ENCODE measurements at places on chromosomes 16 and 17. TPM values are rescaled to one million over a fixed set of nuclear protein-coding genes. Genes with fewer than 3 reads are reported as not detected.

DNA sequence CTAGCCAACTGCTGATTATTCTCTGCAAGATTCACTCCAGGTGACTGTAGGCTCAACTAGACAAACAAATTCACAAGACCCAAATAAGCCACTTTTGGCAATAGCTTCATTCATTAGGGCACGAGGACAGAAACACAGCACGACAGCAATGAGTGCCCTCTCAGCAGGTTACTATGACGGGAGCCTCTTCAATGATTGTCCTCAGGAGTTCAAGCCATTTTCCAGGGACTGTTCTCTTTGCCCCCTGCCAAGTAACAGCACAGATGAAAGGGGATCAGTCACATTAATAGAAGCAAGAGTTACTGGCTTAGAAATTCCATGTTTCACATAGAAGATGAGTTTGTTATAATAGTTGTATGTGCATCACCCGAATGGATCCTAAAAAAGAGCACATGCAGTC, 712.2 kb downstream of the CDH8 start:
- DNase-seq, result no peak

DNA sequence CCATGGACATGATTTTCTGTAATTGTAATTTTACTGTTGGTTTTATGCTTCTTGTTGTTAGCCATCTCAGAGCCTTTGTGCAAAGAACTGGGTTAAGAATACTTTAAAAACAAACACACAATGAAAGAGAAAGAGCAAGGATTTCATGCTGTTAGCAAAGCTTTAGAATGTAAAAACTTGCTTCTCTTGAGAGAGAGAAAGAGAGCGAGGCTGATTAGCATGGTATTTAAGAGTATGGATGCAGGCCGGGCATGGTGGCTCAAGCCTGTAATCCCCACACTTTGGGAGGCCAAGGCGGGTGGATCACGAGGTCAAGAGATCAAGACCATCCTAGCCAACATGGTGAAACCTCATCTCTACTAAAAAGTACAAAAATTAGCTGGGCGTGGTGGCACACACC, 76.2 kb downstream of the MSI2 start:
- no peak for DNase-seq

- no peak for DNase-seq
These were observed 13.3 kb downstream of the ARL2BP start for GRCh38 chr16:57258226-57258909.

DNA sequence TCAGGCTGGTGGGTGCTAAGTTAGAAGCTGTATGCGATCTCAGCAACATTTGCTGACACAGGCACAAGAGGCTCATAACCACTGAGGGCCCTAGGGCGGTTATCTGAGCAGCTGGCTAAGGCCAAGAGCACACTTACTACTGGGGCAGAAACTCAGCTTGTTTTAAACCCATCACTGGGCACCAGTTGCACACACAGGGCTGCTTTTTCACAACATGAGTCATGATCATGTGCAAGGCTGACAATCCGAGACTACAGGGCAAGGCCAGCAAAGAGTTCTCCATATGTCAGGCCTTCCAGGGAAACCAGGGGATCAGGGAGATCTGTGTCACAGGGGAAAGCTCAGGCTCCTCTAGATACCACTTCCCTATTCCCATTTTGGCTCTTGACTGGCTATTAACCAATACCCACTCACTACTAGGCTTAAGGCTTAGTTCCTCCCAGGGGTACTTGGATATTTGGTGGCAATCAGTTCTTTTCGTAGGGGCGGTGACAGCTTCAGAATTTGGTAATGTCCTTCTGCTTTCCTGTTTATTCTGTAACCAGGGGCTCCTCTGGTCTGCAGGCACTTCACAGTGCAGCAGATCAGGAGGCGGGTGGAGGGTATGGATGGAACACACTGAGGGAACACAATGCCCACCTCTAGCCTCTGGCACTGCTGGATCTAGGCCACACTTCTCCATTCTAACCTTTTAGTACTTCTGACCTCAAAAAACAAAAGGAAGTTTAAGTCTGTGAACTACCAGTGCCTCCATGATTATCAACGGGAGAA, 44.9 kb upstream of the ERN1 start:
- no peak for DNase-seq

DNA sequence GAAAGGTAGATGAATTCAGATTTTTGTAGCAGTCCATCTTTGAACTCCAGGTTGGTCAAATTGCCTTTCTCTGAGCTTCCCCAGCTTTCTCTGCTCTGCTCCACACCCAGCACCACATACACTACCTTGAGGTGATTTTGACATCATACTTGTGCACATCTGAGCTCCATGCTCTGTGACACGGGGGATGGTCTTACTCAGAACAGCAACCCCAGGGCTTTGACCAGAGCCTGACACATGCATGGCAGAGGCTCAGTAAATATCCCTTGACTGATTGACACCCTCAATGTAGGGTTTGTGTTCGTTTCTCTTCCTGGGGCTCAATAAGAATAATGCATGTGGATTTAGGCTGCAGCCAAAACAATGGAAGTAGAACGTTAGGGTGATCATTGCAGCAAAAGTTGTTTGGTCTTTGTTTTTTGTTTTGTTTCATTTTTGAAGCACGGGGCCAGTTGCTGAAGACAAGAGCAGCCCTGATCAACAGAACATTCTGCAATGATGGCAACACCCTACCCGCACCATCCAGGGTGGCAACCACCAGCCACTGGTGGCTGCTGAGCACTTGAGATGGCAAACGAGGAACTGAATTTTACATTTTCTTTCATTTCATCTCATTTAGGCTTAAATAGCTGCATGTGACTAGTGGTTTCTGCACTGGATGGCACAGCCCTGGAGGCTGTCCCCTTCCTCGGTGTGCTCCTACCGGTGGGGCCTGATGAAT, 224.8 kb upstream of the TNRC6C start:
- no peak for DNase-seq

Gene PABPN1L
- polyA plus RNA-seq, result not detected

Gene SLC9A5
- 2.6 TPM for polyA plus RNA-seq
